Activated T-helper 1 cell treated with anti-CD3 and anti-CD28 coated beads, Interleukin-12 subunit alpha, Interleukin-12 subunit beta, Interleukin-2, Interleukin-4 antibody, amounts not matched to agents 30 ng/mL and 10 ng/mL and 1 ng/mL, durations not matched to agents 14 hours and 24 hours and 36 hours (primary cell): ENCODE measurements at places on chromosomes 2 and 18. TPM values are rescaled to one million over a fixed set of nuclear protein-coding genes. Genes with fewer than 3 reads are reported as not detected.

- no peak for DNase-seq
These were observed 79.1 kb upstream of the PMAIP1 start for GRCh38 chr18:59820663-59821062.

DNA sequence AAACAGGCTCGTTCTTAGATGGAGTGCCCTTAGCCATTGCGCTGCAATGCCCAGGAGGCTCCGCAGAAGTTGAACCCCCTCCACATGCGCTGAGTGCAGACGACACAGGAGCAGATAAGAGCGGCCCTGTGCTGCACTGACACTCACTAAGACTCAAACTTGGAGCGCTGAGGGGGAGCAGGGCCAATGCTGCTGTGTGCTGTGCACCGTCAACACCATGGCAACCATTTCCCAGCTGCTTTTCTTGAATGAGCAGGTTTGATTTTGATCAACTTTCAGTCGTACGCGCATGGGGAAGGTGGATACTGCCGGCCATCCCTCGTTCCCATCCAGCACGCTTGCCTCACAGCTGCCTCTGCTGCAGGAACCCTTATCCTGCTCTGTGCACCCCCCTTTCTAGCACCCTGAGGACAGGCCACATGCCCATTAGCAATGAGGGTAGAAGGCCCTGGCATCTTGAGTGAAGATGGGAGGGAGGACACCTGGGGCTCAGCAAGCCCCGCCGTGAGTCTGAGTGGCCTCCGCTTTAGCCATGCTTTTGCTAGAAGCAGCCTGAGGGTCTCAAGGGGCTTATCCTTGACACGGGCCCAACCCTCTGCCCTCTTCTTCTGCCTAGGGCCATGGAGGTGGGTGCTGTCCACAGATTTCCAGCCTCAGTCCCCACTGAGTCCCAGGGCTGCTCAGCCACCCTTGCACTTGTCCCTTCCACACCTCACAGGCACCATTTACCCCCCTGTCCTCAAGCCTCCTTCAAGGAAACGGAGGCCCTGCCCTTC lies 271.9 kb downstream of the PHLPP1 start:
- no peak for DNase-seq

GRCh38 chr2:146804288-146804687 lies 1040.5 kb upstream of the ACVR2A start:
- DNase-seq, result no peak

DNA sequence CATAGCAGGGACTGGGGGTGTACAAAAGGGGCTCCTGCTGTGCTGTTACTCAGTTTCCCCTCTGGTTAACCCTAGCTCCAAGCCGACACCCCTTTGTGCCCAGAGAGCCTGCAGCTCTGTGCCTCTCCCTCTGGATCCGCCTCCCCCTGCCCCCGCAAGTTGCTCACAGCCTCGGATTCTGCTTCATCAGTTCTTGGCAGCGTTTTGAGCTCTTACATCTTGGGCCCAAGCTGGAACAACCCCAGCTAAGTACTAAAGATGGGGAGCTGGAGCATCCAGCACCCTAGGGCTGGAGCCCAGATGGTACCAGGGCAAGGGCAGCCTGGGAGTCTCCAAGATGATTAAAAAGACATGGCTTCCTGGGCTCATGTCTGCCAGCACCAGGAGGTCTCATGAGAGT lies 40.7 kb downstream of the POMC start:
- DNase-seq, result no peak

DNA sequence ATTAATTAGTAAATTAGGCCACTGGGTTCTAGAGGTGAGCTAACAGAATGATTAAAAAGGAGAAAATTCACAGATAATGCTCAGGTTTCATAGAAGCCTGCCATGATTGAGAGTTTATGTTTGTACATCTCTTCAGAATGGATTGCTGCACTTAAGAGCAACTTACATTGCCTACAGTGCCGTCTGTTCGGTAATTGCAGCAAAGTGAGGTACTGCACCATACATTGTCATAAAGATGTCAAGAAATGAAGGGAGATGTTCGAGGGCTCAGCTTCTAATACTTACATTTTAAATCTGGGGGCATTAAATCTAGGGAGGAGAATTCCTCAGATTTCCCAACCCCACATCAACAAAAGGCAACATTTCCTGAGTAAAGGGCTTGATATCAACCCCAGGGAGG lies 976.2 kb upstream of the FANCL start:
- no peak for DNase-seq

DNA sequence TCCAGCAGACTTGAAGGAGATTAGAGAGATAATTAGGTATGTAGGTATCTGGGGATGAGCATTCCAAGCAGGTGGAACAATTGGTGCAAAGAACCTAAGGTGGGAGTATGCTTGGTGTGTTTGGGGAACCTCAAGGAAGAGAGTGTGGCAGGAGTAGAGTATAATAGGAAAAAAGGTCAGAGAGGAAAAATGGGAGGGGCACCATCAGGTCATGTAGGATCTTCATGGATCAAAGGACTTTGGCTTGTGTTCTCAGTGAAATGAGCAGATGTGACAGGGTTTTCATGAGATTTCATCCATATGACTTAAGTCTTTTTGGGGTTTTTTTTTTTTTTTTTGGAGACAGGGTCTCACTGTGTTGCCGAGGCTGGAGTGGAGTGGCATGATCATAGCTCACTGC lies 47.3 kb downstream of the RBBP8 start:
- no peak for DNase-seq

- no peak for DNase-seq
These were observed 43.9 kb upstream of the B3GNT2 start for GRCh38 chr2:62152000-62152399.

GRCh38 chr2:30565851-30566358 lies 118.9 kb downstream of the LCLAT1 start:
- no peak for DNase-seq

DNA sequence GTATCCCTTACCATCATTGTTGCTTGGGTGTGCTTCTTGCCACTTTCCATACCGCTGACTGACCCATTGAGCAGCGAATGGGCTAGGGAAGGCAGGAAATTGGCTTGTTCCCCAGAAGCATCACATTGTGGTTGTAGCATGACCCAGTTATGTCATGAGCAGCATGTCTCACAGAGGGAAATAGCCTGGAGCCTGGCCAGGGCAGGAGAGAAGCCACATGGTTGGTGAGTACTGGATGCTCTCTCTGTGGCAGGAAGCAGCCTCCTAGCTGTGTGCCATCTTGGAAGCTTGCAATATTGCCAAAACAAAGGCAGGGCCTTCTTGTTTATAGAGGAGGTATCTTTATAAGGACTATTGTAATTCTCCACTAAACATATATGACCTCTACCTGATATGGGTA lies 482.6 kb downstream of the PIK3C3 start:
- no peak for DNase-seq

DNA sequence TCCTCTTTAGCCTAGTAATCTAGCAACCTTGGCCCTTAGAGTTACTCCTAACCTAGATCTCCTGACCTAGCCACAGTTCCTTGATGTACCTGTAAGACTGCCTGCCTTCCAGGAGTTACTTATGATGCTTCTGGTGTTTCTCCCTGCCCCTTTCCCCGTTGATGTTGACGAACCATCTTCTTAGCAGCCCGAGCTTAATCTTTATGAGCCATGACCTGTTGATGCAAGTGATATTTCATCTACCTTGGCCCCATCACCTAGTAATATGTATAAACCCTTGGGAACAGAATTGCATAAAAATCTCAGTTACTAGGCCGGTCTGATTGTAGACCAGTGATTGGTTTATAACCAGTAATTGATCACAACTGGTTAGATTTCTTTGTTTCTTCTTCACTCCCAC lies 2.7 kb downstream of the IMPACT start:
- no peak for DNase-seq

- no peak for DNase-seq
These were observed 5.6 kb downstream of the HAAO start for GRCh38 chr2:42786561-42787345.

ACMSD gene
- total RNA-seq, result not detected in 2 replicates

MYOM1 gene
- total RNA-seq, result 0.22 and 1.4 TPM in 2 replicates

NEB gene
- 0.05 and 0.08 TPM in 2 replicates for total RNA-seq

ZC3H15 gene
- 107 and 111 TPM in 2 replicates for total RNA-seq
